ENCODE measurements at places on chromosomes 7 and 10.

DNA sequence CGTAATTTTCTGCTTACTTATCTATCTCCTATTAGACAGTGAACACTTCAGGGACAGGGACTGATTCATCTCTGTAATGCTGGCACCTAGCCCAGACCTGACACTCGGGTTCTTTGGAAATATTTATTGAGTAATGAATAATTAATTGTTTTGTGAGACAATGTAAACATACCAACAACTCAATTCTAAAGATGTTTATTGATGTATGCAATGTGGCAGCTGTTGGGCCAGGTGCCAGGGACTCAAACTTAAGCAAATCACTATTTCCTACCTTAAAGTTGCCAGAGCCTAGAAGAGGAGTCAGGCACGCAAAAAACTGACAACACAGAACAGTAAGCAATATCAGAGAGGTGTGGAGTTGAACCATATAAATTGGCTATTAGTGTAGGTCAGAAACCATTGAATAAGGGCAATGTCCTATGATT lies 63.6 kb upstream of the BMPER start:
- DNase-seq: no peak

GRCh38 chr7:13540429-13540828 lies 449.0 kb downstream of the ETV1 start:
- no peak for DNase-seq

GRCh38 chr10:80523773-80524172 lies 13.9 kb upstream of the SH2D4B start:
- DNase-seq: no peak

GRCh38 chr7:151864081-151864480 lies 12.8 kb downstream of the PRKAG2 start:
- DNase-seq: no peak

GRCh38 chr7:129471402-129471827 lies 30.9 kb upstream of the SMKR1 start:
- no peak for DNase-seq

DNA sequence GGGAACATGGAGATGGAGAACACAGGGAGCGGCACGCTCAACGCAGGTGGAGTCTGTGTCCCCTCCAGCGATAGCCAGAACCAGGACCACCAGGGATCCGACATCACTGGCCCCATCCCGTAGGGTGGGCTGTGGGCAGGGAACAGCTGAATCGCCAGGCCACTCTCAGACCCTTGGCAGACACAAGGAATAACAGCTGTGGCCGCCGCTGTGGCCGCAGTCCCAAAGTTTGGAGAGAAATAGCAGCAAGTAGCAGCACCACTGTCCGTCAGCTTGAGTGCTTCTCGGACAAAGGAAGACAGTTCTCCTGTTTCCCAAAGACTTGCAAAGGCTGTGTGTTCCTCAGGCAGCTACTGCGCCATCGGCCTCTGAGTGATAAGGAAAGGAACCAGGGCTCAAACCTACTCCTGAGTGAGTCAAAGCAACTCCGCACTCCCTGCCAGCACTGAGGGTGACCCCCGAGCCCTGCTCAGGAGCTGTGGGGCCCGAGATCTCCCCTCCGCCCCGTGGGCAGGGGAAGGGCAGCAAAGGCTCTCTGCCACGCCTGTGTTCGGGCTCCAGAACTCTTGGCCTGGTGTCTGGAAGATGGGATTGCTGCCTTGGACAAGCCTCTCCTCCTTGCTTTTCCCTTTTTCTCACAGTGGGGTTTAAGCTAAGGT lies 82.3 kb upstream of the FAM20C start:
- DNase-seq: peak; percentile 80

- DNase-seq: no peak
These were observed 168.3 kb downstream of the UBE2H start for GRCh38 chr7:129784437-129784782.
